Stimulated activated CD4-positive, alpha-beta T cell treated with anti-CD3 and anti-CD28 coated beads, Interleukin-15, amount 100 ng/mL, for 24 hours (primary cell): ENCODE measurements at places on chromosomes 3 and 15.

GRCh38 chr3:108178676-108179075 is 43.5 kb downstream of the IFT57 start:
- no peak for DNase-seq

DNA sequence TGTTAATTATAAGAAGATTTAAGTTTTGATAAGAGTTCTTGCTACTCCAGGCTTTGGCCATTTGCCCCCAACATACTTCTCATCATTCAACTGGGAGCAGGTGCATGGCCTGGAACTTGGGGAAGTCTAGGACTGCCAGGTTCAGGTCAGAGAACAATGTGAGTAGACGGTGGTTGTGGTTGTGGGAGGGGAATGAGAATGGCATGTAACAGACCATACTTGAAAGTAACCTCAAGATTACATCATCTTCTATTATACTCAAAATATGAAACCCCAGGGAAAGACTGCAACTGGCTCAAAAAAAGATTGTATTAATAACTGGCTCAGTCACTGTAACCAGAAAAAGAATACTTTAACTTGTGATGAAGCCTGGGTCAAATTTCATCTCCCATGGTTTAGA is 364.9 kb upstream of the DPPA4 start:
- peak; percentile 23 for DNase-seq

- no peak for DNase-seq
Measured at GRCh38 chr15:74642734-74643664, 27.4 kb downstream of the CLK3 start.

GRCh38 chr15:61318802-61319525 is 89.9 kb upstream of the RORA start:
- DNase-seq = no peak

- no peak for DNase-seq
Measured at GRCh38 chr15:52148403-52148802, 35.8 kb upstream of the BCL2L10 start.

DNA sequence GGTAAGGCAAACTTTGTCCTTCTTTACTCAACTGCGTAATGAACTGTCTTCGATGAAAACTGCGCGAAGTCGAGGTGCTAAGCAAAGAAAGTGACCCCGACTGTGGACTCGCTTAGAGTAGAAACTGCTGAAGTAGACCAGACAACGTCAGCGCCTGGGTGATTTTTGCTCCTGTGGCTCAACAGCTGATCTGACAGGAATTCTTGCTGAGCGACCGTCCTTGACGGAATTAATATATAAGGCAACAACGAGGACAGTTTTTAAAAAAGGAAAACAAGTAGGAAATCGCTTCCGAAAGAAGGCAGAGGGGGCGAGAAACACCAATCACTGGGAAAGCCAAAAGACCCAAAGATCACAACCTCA is 541 bp downstream of the RPS27L start:
- DNase-seq = peak; percentile 29

DNA sequence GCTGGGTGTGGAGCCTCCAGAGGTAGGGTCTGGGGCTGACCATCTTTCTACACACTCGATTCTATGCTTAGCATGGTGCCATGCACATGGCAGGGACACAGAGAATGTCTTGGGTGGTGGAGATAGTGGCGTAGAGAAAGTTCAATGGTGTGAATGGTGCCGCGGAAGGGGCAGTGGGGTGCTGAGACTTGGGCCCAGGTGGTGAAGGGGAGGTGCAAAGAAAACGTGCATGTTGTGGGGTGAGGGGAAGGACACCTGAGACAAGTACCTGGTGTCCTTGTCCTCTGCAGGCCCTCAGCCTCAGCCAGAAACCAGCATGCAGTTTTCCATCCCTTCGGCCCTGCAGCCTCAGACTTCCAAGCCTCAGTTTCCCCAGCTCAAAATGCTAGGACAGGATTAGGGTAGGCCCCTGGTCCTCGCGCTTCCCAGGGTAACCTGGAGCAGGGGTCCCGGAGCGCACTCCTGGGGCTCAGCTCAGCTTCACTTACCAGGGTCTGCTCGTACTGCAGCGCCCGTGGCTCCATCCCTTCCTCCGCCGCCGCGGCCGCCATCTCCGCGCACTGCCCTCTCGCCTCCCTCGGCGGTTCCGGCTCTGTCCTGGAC is 375 bp downstream of the CLCN2 start:
- DNase-seq = no peak

GRCh38 chr15:23564821-23565394 is 566 bp upstream of the MKRN3 start:
- no peak for DNase-seq
